Central memory CD8-positive, alpha-beta T cell (primary cell): ENCODE measurements at places on chromosomes 16 and 17.

DNA sequence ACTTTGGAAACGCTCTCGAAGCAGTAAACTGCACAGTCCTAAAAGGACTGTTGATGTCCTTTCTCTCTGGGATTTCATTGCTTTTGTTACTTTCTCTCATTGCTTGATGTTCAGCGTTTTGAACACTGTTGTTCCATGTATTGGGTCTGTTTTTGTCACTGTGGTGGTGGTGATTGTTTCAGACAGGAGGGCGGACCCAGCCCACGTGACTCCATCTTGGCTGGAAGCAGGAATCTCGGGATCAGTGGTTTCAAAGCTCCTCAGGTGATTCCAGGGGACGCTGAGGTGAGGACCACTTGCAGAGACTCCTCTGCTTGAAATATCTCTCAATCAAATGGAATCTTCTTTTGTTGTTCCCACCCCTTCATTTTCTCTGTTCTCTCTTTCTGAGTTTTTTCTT lies 18.3 kb downstream of the C16orf54 start:
- no peak for DNase-seq

DNA sequence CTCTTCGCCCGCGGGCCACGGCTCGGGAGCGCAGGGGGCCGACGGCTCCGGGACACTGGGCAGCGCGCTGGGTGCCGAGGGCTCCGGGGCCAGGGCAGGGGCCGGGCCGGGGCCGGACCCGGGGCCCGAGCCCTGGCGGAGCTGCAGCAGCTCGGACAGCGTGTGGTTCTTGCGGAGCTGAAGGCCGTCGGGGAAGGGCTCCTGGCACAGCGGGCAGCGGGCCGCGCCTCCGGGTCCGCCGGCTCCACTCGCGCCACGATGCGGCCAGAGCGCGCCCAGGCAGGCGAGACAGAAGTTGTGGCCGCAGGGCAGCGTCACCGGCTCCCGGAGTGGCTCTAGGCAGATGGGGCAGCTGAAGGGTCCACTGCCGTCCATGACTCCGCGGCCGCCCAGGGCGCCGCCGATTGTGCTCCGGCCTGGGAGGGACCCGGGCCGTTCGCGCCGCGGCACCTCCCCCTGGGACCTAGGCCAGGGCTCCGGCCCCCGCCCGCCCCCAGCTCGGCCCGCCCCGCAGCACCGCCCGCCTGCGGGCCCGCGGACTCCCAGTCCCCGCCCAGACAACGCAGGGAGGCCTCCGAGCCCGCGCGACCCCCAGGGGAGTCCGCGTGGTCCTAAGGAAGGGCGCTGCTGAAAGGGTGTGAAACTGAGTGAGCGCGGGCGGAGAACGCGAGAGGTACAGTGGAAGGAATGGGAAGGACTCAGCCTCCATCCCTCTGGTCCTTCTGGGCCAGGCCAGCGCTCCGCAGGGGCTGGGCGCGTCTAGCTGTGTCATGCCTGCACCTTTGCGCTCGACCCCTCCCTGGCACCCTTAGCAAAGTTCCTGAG lies at the start of gene TRIM47:
TRIM47 (minus strand) TSS at position 408 of the 825 bp plus-strand sequence; CDS start at position 375, 33 bp downstream.
- DNase-seq: no peak

GRCh38 chr16:16778332-16778731 lies 399.4 kb downstream of the NPIPA7 start:
- no peak for DNase-seq

DNA sequence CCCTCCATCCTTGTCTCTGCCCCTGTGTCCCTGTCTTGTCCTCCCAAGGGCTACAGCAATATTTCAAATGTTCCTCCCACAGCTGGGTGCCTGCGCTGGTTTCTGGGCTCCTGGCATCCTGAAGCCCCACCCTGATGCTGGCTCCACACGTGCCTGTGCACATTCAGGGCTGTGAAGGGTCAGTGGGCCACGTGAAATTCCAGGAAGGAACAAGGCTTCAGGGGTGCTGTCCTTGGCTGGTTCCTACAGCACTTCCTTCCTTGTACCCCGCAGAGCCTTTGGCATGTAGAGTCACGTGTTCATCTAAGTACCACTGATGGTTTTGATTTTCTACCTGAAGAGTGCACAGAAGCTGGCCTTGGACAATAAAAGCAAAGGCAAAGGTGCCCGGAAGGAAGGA lies 57.7 kb upstream of the NLK start:
- DNase-seq: no peak

- no peak for DNase-seq
Measured at GRCh38 chr16:55832425-55832772, 497 bp downstream of the CES1 start.

DNA sequence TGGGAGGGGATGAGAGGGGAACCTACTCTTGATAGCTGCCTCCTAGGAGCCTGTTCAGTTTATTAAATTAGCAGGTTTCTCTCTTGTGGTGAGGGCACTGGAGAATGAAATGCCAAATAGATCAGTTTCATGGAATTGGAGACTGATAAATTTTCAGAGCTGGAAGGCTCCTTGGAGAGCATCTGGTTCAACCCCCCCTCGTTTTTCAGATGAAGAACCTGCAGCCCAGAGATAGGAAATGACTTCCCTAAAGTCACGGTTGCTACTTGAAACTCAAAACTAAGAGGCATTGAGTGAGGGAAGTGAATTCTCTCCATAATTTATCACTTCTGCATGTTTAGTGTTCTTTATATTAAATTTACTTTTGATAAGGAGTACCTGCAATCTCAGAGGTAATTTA lies 366.0 kb upstream of the CCL2 start:
- DNase-seq: no peak

- no peak for DNase-seq
Measured at GRCh38 chr16:66272461-66272860, 94.0 kb upstream of the CDH5 start.

DNA sequence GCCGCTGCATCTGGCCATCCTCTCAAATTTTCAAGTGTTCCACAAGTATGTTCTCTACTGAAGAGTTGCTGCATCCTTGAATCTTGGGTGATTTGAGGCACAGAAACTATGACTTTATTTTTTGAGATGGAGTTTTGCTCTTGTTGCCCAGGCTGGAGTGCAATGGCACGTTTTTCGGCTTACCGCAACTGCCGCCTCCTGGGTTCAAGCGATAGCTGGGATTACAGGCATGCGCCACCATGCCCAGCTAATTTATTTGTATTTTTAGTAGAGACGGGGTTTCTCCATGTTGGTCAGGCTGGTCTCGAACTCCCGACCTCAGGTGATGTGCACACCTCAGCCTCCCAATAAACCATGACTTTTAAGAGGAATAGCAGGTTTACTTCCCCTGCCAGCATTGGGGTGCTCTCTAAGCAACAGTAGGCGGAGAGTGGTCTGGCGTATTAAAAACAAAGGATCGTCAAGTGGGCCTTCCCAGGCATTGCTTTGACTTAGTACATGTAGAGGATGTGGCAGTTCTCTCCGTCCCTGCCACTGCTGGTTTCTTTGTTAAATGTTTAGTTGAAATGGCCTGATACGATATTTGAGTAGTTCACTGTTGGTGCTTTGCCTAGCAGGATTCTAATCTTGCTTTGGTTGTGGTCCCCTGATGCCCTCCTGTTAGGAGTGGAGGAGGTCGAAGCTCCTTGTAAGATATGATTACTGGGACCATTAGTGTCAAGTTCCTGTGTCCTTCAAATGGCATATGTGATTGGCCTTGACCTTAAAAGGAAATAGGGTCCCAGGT lies 9.5 kb downstream of the PYCARD start:
- DNase-seq: no peak

DNA sequence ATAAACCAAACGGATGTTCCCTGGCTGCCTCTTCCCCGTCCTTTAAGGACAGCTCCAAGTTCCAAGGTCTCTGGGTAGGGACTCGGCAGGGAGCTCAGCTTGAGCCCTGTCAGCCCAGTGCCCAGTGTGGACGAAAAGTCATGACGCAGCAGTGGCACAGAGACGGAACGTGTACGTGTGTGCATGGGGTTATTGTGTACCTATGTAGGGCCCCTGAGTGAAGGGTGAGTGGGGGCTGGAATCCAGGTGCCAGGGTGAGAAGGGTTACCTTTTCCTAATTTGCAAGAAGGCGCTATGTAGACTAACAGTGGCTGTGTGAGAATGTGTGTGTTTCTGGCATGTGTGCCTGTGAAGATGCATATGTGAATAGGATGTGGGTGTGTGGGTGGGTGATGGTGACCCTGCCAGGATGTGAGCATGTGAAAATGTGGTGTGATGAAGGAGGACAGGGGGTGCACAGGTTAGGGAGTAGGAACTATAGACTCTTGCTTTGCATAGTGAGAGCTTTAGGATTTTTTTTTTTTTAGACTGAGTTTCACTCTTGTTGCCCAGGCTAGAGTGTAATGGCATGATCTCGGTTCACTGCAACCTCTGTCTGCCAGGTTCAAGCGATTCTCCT lies 6.0 kb downstream of the SCN4A start:
- DNase-seq: no peak

GRCh38 chr17:13302983-13303382 lies 285.2 kb upstream of the ELAC2 start:
- no peak for DNase-seq

DNA sequence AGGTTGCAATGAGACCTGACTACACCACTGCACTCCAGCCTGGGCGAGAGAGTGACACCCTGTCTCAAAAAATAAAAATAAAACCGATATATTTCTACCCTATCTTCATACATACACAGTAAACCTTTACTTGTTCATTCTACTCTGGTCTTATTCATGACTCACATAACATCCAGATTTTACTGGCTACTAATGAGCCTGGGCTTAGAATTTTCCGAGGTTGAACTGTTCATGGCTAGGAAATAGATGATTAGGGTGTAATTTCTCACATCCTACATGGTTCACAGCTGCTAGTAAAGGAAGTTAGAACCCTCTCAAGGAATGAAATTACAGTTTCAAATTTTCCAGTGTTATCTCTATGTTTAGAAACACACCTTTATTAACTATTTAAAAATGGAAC lies 14.7 kb downstream of the GSPT1 start:
- no peak for DNase-seq

DNA sequence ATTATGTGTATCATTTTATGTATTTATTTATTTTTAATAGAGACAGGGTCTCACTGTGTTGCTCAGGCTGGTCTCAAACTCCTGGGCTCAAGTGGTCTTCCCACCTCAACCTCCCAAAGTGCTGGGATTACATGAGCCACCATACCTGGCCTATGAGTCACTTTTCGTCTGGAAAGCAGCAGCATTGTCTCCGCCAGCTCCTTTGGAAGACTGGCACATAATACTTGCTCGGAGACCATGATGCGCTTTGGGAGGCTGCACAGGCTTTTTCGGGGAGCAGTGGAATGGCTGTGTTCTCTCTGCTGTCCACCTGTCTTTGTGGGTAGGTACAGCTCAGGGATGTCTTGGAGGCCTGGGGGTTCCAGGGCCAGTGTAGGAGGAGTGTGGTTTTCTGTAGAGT lies 102.2 kb downstream of the AATF start:
- no peak for DNase-seq

GRCh38 chr17:9371019-9371418 lies 204.6 kb downstream of the STX8 start:
- DNase-seq: no peak

GRCh38 chr17:11909348-11909747 lies 87.9 kb downstream of the ZNF18 start:
- DNase-seq: no peak
